ENCODE measurements at places on chromosomes 16 and 17.

GRCh38 chr16:48133455-48134211 is 22.2 kb downstream of the ABCC12 start:
- no peak for DNase-seq

GRCh38 chr17:4540687-4541327 is 14.4 kb downstream of the MYBBP1A start:
- DNase-seq: no peak

GRCh38 chr17:40344421-40345160 is 19.9 kb downstream of the GJD3 start:
- DNase-seq: no peak

- no peak for DNase-seq
Observed at GRCh38 chr16:825341-826061, 25.0 kb upstream of the GNG13 start.

DNA sequence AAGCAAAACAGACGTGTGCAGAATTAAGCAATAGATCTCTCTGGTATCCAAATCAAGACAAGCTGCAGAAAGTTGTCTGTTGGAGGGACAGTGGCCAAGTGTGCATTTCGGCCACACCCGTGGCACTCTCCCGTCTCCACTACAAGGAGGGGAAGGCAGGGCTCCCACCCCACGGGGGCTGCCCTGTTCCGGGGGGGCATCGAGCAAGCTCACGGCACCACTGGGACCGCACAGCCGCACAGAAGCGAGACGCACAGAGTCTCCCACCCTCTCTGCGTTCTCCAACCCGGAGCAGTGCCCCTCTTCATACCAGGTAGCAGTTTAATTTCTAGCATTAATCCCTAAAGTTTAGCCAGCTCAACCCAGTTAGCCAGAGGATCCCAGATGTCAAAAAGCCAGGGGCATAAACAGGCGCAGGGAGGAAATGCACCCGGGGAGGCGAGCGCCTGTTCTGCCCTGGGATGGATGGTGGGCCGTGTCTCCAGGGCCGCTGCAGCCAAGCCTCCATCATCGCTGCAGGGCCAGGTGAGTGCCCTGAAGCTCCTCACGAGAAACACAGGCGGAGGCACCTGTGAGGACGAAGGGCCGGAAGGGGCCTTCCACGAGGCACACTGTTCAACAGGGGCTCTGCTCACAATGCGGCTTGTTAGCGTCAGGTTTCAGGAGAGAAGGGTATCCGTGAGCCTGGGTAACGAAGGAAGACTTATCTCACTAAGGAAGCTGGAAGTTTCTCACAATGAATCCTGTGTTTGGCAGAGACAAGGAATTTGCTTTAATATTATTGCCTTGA is 42.1 kb upstream of the METRNL start:
- DNase-seq: no peak

DNA sequence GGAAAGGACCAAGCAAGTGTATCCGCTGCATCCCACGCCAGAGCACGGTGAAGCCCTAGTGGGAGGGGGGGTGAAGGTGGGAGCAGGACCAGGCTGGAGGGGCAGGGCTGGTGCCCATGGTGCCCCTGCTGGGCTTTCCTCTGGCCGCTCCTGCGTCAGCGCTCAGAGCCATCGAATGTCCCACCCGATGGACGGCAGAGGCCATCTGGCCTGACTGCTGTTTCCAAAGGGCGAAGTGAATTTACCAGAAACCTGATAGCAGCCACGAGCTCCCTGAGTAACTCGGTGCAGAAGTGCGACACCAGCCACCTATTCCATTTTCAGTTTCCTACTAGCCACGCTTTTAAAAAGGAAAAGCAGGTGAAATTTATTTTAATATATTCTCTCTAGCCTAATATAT is 203.6 kb upstream of the CIBAR2 start:
- no peak for DNase-seq

- DNase-seq: no peak
Observed at GRCh38 chr17:17551361-17551760, 40.1 kb downstream of the PEMT start.

GRCh38 chr16:15502041-15502725 is 67.8 kb downstream of the BMERB1 start:
- DNase-seq: no peak

DNA sequence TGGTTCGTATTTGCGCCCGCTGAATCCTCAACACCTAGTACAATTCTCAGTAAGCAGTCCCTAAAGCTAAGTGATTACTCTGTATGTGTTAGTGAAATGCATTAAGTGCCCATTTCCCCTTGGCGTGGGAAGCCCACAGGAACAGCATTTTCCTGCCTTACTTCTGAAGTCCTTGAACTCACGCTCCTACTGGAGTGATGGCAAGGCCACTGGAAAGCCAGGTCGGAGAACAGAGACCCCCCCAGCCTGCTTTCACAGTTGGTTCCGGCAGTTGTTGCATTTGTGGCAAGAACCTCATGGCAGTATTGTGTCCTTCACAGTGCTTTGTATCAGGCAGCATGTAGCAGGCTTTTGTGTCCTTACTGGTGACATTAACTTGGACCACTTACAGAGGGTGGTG is 340.7 kb downstream of the CDH13 start:
- DNase-seq: no peak

- no peak for DNase-seq
Observed at GRCh38 chr17:46874906-46875305, 23.5 kb downstream of the WNT9B start.

GRCh38 chr16:47459603-47460002 is 1.3 kb downstream of the ITFG1 start:
- DNase-seq: no peak

GRCh38 chr17:55768936-55769624 is 18.2 kb downstream of the PCTP start:
- no peak for DNase-seq

- no peak for DNase-seq
Observed at GRCh38 chr17:39604911-39605491, 2.7 kb downstream of the NEUROD2 start.

- no peak for DNase-seq
Observed at GRCh38 chr16:57721356-57722209, 14.0 kb upstream of the KATNB1 start.

- no peak for DNase-seq
Observed at GRCh38 chr17:32558326-32558955, 71.6 kb downstream of the CDK5R1 start.

DNA sequence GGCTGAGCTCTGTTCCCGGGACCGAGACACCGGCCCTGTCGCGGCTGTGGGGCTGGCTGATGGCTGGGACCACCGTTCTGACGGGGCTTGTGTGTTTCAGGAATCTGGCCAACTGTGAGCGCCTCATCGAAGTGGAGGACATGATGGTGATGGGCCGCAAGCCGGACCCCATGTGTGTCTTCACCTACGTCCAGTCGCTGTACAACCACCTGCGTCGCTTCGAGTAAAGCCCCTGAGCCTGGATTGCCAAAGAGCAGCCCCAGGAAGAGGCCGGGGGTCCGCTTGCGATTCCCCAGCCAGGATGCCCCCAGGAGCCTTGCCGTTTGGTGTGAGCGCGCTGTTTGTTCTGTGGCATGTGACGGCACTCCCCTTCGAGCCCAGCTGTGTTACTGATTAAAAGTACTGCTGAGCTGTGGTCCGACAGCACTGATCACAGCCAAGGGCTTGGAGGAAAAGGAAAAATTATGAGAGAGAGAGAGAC is 23.0 kb downstream of the SMTNL2 start:
- DNase-seq: no peak

DNA sequence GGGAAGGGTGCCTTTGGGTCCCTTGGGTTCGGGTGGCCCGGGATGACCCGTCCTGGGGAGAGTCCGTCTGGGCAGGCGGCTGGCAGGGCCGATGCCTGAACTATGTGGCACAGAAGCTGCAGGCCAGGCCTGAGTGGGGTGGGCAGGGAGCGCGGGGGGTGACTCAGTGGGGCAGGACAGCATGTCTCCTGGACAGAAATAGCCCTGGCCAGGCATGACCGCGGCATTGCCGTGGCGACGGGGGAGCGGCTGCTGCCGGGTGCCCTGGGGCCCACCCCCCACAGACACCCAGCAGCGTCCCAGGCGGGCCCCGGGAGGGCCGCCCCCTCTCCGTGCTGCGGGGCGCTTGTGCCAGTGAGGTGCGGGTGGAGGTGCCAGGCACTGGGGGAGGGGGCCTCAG is 1.8 kb upstream of the C1QTNF8 start:
- DNase-seq: no peak

DNA sequence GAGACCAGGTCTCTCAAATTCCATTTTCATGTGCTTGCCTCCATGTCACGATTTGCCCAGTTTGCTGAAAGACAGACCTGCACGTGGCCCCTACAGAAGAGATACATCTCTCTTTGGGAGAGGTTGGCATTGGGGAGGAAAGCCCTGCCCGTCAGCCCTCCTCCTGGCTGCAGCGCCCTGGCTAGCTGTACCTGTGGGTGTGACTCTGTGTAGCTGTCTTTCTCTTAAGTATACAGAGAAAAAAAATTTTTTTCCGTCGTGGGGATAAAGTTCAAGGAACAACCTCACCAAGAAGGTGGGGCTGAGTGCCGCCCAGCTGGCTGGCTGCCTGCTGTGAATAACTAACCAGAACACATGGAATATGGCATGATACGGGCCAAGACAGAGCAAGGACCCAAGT is 26.5 kb downstream of the TMEM98 start:
- no peak for DNase-seq

DNA sequence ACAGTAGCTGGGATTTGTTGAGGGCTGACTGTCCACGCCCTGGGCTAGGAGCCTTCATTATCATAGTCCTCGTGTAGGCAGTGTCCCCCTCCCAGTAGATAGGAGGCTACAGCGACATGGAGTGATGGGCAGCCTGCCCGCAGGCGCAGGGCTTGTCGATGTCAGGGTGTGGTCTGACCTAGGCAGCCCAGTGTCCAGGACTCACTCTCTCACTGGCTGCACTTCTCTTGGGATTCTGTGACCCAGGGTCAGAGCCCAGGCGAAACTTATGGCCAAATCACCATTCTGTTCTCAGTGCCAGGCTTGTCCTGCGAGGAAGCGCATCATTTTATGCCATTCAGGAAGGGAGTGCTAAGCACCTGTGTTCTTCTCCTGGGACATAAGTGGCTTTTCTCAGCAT is 32.6 kb downstream of the SHISA6 start:
- no peak for DNase-seq

DNA sequence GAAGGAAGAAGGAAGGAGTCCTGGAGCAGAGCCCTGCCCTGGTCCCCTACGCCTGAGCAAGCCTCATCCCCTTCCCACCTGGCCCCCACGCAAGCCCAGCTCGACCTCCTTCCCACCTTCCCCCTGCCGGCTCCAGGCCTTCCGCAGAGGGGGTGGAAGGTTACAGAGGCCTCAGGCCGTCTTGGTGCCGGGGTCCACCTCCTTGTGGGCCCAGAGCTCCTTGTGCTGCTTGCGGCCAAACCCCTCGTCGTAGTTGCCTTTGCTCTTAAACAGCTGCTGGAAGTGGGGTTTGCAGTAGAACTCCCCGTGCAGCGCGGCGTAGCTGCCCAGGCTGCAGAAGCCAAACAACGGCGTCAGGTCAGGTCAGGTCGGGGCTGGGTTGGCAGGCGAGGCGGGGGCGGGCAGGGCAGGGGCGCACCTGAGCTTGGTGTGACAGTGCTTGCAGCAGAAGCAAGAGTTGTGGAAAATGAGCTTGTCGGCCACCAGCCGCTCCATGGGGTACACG is 1.5 kb downstream of the LIMD2 start:
- peak; percentile 32 for DNase-seq

DNA sequence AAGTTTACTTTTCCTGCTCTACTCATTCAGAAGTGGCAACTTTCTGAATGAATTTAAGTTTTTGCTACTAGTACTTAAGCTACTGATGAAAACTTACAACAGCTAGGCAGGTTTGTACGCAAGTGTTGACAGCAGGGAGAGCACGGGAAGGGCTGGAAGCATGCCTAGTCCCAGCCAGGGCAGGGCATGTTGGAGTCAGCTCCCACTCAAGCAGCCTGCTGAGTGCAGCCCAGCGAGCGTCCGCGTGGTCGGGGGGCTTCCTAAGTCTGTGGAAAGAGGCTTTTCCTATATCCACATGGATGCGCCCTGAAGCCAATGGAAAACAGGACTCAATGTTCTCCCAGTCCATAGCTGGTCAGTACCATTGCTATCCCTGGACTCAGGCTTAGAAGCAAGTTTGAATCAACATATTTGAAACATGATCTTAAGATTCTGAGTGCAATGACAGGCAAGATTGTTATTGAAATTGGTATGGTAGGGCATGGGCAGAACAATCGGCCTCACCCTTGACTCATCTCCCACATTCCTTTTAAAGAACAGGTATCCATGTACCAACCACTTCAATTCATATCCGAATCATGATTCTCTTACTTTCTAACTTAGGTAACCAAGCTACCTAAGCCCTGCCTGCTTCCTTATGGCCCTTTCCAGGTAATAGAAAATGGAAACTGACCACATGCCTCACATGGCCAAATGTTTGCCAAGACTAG is 22.5 kb downstream of the CYB5D2 start:
- DNase-seq: no peak

GRCh38 chr17:82373731-82374625 is 2.4 kb downstream of the UTS2R start:
- no peak for DNase-seq

- DNase-seq: no peak
Observed at GRCh38 chr17:34311291-34311690, 7.9 kb upstream of the CCL8 start.

- no peak for DNase-seq
Observed at GRCh38 chr16:14369734-14370598, 260.1 kb downstream of the PARN start.

GRCh38 chr17:861364-861763 is 79.2 kb downstream of the MRM3 start:
- DNase-seq: no peak

GRCh38 chr17:71516149-71516548 is 604.7 kb upstream of the SOX9 start:
- DNase-seq: no peak

GRCh38 chr17:28896884-28897768 is at the start of gene FLOT2:
Gene FLOT2 (minus strand): TSS chr17:28897733. CDS start chr17:28897574, 159 bp downstream.
- DNase-seq: peak; percentile 55

DNA sequence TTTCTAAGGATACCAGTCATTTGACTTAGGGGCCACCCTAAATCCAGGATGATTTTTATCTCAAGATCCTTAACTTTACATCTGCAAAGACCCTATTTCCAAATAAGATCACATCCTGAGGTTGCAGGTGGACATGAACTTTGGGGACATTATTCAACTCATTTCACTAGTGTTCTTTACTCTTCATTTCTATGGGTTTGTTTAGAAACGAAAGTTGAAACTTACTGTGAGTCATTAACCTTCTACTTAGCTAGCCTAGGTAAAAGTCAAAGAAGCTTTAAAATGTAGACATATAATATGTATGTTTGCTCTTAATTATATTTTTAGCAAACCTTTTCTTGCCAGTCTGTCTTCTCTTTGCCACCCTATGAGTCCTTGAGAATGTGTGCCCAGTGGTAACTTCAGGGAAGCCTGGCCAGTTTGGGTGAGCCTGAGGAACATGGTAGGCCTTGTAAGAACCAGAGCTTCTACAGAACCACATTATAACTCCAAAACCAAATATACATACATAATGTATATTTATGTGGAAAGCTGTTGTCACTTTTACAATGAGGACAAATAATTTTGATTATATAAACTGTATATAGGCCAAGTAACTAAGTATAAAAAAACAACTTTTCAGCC is 38.4 kb downstream of the BPTF start:
- DNase-seq: no peak
